ENCODE measurements at places on chromosomes 13 and 19.

GRCh38 chr13:80313668-80314256, 27.2 kb downstream of the SPRY2 start:
- no peak for DNase-seq

GRCh38 chr13:92954746-92955145, 271.9 kb upstream of the GPC6 start:
- DNase-seq: no peak

- no peak for DNase-seq
Observed at GRCh38 chr13:105847527-105848291, 687.8 kb downstream of the EFNB2 start.

DNA sequence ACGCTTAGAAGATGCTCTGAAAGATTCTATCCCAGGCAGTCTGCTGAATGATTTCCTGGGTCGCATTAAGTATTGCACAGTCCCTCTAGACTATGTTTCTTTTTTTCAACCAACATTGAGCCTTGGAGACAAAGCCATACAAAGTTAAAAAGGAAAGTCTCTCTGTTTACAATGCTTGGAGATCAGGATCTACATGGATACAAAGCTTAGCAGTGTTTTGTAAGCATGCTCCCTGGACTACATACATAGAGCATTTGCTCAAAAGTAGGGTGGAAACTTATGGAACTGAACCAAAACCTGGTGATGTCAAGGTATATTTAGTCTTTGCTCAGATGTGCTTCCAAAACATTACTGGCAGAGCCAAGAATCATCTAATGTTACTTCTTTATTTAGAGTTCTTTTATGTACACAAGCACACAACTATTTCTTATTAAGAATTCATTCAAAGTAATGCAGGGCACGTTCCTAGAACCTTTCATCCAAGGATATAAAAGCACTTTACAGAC, 241.2 kb downstream of the ABCC4 start:
- no peak for DNase-seq

GRCh38 chr13:40348096-40348679, 318.3 kb downstream of the FOXO1 start:
- DNase-seq: no peak

GRCh38 chr13:109436841-109437240, 349.5 kb downstream of the IRS2 start:
- DNase-seq: no peak

DNA sequence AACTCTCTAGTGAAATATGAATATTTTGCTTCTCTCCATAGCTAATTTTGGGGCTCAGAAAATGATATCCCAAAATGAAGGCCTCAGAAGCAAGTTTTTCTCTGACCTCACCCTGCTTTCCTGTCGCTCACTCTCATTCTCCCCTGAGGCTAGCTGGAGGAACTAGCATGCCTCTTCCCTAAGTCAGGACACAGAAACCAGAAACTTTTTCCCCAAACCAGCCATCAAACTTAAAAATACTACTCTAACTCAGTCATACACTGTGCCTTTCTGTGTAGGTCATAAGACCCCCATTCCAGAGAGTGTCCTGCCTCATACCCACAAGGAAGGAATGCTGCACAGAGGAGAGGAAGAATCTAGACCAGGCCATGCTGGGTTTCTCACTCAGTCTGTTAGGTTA, 329.6 kb downstream of the PCDH20 start:
- DNase-seq: no peak

GRCh38 chr19:37975596-37976515, 68.8 kb downstream of the SIPA1L3 start:
- DNase-seq: no peak

DNA sequence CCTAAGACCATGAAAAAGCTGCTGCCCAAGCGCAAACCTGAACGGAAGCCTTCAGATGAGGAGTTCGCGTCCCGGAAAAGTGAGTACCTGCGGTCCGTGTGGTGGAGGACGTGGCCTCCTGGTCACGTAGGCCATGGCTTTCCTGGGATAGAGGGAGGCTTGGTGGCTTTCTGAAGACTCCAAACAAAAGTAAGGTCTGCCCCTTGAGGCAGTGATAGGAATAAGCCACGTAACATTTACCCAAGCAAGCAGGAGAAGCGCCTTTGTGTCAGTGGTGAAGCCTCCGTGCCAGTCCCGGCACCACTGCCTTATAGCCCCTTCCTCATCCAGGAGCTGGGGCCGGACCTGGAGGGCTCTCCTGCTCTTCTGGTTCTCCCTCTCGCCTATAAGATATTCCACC, 34.3 kb upstream of the TEX29 start:
- DNase-seq: no peak

GRCh38 chr13:43720780-43721397, 65.9 kb downstream of the ENOX1 start:
- no peak for DNase-seq

- no peak for DNase-seq
Observed at GRCh38 chr19:55482156-55482961, 2.6 kb upstream of the NAT14 start.

- no peak for DNase-seq
Observed at GRCh38 chr13:100694722-100695508, 20.3 kb upstream of the TMTC4 start.

GRCh38 chr13:109148243-109148642, 518.8 kb downstream of the MYO16 start:
- DNase-seq: no peak

DNA sequence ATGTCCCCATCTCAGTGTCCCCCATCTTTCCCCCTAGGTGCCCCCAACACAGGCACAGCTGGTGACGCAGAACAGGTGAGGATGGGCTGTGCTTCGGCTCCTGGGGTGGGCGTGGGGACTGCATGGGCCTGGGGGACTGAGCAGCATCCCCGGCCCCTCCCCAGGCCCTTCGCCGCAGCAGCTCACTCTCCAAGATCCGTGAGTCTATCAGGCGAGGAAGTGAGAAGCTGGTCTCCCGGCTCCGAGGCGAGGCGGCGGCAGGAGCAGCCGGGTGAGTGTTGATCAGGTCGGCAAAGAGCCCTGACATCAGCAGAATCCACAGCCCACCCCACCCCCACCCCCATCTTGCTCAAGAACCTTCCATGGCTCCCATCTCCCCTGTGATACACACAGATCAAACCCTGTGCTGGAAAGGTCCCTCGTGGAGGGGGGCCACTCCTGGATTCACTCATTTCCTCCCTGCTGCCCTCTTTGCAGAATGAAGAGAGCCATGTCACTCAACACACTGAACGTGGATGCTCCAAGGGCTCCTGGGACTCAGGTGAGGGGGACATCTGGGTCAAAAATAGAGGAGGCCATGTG, 10.0 kb downstream of the KLC3 start:
- no peak for DNase-seq

- no peak for DNase-seq
Observed at GRCh38 chr13:106103779-106104178, 431.7 kb downstream of the EFNB2 start.

DNA sequence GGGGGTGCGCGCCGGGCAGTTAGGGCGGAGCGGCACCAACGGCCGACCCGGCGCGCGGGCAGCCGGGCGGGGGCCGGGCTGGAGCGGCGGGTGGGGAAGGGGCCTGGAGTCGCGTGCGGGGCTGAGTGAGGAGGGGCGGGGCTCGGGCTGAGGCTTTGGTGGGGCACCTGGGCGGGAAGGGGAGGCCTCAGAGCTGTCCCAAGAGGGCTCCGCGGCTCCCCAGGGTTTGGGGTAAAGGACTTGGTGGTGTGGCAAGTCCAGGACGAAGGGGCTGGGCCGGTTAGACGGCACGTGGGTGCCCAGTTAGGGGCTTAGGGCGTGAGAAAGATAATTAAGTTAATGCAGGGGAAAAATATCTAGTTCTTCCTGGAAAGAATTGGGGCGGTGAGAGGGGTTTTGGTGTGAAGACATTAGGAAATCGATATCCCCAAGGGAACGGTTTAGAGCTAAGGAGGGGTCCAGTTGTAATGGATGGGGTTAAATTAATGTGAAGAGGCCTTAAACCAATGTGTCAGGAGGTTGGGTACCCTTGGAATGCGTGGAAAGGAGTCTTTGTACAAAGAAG, 496 bp downstream of the ZNF574 start:
- DNase-seq: peak; percentile 51

DNA sequence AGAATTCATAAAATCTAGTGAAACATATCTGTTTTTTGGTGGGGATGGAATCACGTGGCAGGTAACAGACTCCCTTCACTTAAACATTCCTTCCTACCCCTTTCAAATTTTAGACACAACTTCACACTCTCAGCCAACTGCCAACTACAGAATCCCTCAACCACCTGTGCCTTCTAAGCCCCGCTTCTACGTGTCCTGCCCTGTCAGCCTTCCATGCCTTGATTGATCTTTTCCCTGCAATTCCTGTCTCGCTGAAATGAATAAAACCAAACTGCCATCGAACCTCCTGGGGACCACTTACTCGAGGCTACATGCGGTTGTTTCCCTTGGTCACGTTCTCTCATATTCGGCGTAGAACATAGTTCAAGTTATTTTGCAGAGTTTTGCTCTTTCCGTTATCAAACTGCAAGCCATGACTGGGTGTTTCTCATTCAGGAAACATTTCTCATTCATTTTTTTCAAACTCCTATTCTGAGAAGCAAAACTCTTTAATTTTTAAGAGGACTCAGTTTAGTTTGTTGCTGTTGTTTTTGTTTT, 1.1 kb downstream of the ZNF625 start:
- no peak for DNase-seq

- DNase-seq: no peak
Observed at GRCh38 chr19:54105796-54106195, 3.1 kb downstream of the NDUFA3 start.

- DNase-seq: peak; percentile 76
Observed at GRCh38 chr19:1064661-1065605, 2.0 kb upstream of the ARHGAP45 start.

- DNase-seq: no peak
Observed at GRCh38 chr19:16470911-16471811, 609 bp downstream of the EPS15L1 start.

DNA sequence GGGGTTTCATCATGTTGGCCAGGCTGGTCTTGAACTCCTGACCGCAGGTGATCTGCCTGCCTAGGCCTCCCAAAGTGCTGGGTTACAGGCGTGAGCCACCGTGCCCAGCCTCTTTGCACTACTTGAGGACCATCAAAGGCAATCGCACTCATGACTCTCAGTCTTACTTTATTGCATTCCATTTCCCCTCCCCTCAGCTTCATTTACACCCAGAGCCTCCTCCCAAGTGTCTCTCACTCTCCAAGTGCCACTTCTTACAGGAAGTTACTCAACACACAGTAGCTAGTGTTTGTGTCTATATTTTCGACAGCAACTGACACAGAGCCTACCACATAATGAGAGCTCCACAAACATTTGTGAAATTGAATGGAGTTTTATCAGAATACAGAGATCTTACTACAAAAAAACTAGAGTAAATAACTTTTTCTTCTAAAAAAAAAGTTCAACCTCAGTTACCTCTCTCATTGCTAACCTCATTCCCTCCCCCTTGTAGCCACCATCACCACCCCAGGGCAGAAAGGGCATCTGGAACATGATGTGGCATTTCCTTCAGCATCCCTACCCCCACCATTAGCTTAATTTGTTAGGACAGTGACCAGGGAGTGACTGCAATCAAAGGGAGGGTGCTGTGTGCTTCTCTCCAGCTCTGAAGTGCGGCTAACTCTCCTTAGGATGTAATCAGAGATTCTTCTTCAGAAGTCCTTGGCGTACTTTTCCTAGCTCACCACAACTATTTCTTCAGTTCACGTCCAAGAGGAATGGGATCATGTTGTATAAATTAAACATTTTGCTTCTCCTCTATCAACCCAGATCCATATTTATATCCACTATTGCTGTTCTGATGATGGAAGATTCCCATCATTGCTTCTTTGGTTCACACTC, 17.0 kb upstream of the RUBCNL start:
- no peak for DNase-seq

DNA sequence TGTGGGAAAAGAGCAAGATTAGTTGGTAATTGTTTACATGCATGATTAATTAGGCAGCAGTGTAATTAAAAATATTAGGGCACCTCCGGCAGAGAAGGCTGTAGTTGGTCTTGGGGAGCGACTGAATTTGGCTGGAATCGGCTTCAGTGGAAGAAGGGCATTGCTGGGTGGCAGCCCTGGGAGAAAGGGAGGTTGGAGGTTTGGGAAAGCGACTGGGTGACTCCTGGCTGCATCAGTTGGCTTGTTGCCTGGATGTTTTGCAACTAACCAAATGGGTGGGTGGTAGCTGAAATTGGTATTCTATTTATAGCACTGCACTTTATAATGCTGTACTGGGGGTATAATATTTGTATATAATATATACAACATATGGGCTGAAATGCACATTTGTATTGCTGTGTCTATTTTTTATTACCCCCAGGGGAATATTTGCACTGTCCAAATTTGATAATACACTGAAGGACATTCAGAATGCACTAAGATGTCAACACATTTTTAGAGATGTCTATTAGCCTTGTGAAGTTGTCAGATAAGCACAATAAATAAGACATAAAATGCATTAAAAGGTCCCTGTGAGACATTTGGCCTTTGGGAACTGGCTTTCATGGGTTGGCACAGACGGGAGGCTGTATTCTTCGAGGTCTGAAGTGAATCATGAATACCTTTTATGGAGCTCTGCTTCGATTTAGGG, 1.7 kb downstream of the B3GLCT start:
- DNase-seq: no peak

DNA sequence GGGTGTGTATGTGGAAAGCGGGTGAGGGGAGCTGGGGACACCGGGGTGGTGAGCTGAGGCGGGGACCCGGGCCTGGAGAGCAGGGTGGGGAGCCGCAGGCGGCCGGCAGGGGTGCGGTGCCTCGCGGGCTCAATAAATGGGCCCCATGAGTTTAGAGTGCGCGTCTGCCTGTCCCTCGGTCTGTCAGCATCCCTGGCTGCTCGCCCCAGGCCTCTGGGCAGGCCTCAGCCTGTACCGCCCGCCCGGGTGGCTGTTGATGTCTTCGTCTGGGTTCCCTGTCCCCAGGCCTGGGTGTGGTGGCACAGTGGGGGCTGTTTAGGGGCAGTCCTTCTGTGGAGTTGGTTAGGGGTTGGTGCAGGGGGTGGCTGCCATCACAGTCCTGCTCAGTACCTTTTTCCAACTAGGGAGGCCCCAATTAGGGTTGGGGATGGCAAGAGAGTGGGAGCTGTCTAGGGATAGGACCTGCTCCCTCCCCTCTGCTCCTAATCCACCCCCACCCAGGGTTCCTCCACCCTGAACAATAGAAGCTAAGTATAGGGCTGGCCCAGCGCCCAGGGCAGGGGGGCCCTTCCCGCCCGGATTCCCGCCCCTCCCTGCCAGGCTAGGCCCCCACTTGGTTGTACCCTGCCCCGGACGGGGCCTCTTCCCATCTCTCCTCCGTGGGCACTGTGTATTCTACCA, 12.2 kb downstream of the CIC start:
- peak; percentile 18 for DNase-seq

GRCh38 chr13:110583178-110583865, 21.8 kb upstream of the RAB20 start:
- no peak for DNase-seq

DNA sequence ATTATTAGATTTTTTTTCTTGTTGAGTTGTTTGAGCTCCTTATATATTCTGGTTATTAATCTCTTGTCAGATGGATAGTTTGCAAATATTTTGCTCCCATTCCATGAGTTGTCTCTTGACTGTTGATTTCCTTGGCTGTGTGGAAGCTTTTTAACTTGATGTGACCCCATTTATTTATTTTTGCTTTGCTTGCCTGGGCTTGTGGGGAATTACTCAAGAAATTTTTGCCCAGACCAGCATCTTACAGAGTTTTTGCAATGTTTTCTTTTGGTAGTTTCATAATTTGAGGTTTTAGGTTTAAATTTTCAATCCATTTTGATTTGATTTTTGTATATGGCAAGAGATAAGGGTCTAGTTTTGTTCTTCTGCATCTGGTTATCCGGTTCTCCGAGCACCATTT, 124.7 kb downstream of the PCCA start:
- DNase-seq: no peak

All from activated CD8-positive, alpha-beta memory T cell treated with anti-CD3 and anti-CD28 coated beads, Interleukin-2, amount 50 U/mL, for 4 hours (primary cell).